Esophagus muscularis mucosa (tissue), 4 donors: ENCODE measurements at places on chromosomes 5 and 9. TPM values are rescaled to one million over a fixed set of nuclear protein-coding genes. Genes with fewer than 3 reads are reported as not detected.
A peak's percentile ranks its signal among the peaks of the same experiment; 100 is the strongest.

ZDHHC11B gene
- 4.5 TPM for total RNA-seq

TNFSF15 gene
- total RNA-seq = 0.06 TPM

DNA sequence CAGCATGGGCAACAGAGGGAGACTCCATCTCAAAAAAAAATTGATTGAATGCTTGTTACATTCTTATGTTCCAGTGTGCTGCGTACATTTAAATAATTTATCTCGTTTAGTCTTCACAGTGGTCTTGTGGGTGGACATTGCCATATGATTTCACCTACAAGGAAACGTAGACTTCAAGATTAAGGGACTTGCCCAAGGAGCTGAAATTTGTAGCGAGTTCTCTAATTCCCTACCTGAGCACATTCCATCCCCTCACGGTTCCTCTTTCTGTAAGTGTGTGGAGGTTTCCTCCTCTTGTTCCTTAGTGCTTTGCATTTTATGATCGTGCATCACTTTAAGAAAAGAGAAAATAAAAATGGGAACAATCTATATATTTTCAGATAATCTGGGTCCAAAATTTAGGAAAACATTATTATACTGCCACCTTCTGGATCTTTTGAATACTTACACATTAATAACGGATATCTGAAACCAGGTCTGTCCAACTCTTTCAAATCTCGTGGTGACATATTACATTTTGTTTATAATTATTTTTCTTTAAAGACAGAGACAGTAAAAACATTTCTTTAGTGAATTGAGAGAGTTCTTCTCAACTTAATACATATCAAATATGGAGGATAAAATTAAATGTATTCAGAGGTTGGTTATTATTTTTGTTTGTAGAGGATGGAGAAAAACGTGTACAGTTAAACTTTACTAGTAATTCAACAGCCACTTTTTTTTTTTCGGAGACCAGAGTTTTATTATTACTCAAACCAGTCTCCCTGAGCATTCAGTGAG is 29.9 kb upstream of the C7 start:
- H3K36me3 ChIP-seq = no peaks in the 10 kb centered on the region
- no peak overlapping the region for H3K27ac ChIP-seq
- H3K4me1 ChIP-seq = no peaks in the 10 kb centered on the region
- H3K4me3 ChIP-seq = no peak overlapping the region
- no peaks in the 10 kb centered on the region for H3K27me3 ChIP-seq

DNA sequence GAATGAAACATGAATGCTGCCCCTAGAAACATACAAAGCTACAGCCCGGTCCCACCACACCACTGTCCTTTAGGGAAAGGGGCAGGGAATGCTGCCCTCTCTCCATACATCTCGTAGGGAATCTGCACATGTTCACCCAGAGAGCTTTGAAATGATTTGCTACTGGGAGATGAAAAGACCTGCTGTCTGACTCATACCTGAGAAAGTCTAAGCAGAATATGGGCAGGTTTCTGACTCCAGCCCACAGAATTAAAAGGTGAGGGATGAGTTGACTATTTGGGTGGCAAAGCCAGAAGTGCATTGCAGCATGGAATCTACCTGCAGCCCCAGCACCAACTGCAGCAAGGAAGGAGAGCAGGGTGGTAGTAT is 297.9 kb downstream of the TLE1 start:
- peaks cover 50% of the 10 kb centered on the region for H3K4me1 ChIP-seq
- DNase-seq = no peak

ALDH7A1 gene
- total RNA-seq = 17.7 TPM

DNA sequence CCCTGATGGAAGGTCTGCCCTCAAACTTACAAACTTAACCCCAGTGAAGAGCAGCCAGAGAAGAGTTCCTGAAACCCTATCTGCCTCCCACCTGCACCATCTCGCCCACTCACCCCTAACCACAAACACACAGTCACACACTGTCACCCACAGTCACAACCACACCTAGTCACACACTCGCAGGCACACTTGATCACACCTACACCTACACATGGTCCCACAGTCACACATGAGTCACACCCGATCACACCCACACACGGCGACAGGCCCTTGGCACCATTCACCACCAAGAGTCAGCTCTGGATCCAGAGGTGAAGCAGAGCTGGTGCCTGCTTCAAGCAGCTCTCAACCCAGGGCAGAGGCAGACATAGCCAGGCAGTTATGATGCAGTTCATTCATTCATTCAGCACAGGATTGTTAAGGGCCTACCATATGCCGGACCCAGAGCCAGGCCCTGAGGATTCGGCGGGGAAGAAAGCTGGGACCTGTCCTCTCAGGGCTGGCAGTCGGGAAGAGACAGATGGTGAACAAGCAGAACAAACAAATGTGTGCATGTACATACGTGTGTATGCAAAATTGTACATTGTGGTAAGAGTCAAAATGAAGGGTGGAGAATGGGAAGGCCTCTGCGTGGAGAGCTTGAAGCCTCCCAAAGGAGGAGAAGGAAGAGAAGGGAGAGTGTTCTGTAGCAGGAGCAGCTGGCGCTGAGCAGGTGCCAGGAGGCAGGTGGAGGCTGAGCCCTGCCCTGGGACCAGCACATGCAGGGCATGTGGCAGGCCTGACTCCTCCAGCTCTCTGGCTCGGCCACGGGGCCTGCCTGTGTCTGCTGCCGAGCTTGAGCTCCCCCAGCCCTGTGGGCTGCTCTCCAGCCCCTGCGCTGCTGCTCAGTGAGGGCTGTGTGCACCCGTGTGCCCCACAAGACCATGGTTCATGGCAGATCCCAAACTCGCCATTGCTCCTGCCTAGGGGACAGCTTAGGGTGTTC is 6.4 kb downstream of the TSPAN17 start:
- no peaks in the 10 kb centered on the region for H3K27me3 ChIP-seq
- no peak overlapping the region for H3K4me3 ChIP-seq
- peaks cover 50% of the 10 kb centered on the region for H3K36me3 ChIP-seq
- no peak for DNase-seq
- H3K4me1 ChIP-seq = peaks cover 35% of the 10 kb centered on the region

ATP10B gene
- total RNA-seq = 0.42 TPM

- H3K4me3 ChIP-seq = no peak overlapping the region
- H3K36me3 ChIP-seq = no peaks in the 10 kb centered on the region
- H3K27me3 ChIP-seq = no peaks in the 10 kb centered on the region
- DNase-seq = no peak
- no peak overlapping the region for H3K27ac ChIP-seq
- peaks cover 23% of the 10 kb centered on the region for H3K4me1 ChIP-seq
These were observed 16.7 kb upstream of the SLC25A51 start for GRCh38 chr9:37920471-37921167.

FGF18 gene
- 0.86 TPM for total RNA-seq

PITX1 gene
- 5.2 TPM for total RNA-seq

GRCh38 chr5:172403189-172403796 is 51.0 kb downstream of the SH3PXD2B start:
- no peaks in the 10 kb centered on the region for H3K27me3 ChIP-seq
- peaks cover 21% of the 10 kb centered on the region for H3K36me3 ChIP-seq
- peak overlapping the region; percentile 76 for H3K27ac ChIP-seq

DNA sequence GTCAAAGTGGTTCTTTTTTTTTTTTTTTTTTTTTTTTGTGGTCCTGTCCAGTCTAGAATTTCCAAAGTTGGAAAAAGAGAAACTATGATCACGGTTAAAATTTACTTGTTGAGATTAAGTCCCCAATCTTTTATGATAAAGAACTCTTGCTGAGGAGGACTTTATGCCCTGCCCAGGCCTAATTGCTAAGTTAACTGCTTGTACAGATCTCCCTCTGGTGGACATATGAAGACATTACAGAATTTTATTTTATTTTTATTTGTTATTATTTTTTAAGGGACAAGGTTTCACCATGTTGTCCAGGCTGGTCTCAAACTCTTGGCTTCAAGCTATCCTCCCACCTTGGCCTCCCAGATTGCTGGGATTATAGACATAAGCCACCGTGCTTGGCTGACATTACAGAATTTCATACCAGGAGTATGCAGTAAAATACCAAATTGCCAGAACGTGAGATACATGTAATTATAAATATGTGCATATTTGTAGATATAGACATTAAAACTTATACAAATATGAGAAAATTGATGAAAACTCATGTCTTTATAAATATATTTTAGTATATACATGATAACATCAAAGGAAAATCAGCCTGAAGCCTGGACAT is 91.2 kb downstream of the RFK start:
- no peak overlapping the region for H3K4me3 ChIP-seq
- H3K4me1 ChIP-seq = peaks cover 11% of the 10 kb centered on the region
- H3K36me3 ChIP-seq = no peaks in the 10 kb centered on the region
- no peak overlapping the region for H3K27ac ChIP-seq

LAMC3 gene
- total RNA-seq = 0.06 TPM

BASP1 gene
- total RNA-seq = 19.7 TPM

TXNDC8 gene
- total RNA-seq = not detected

GRCh38 chr5:54717870-54718269 is 200.3 kb downstream of the SNX18 start:
- H3K4me1 ChIP-seq = peaks cover 24% of the 10 kb centered on the region
- H3K27me3 ChIP-seq = no peaks in the 10 kb centered on the region
- H3K4me3 ChIP-seq = no peak overlapping the region
- H3K36me3 ChIP-seq = no peaks in the 10 kb centered on the region
- peak; percentile 24 for DNase-seq

DNA sequence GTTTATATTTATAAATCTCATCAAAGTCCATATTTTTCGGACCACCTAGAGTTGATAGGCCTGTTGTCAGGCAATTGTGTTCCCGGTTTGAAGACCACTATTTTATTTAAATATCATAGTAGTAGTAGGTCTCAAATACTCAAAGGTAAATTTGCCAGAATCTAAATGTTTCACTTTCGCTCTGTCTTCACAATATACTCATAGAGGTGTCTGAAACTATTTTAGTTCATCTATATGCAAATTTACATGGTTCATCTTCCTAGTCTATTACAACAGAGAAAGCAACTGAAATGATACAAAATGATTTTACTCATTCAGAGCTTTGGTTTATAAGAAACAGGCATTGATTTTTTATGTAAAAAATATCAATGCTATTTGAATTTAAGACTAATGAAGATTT is 1897.5 kb downstream of the EFNA5 start:
- no peak overlapping the region for H3K4me3 ChIP-seq
- DNase-seq = no peak
- no peak overlapping the region for H3K27ac ChIP-seq
- no peaks in the 10 kb centered on the region for H3K4me1 ChIP-seq

- H3K36me3 ChIP-seq = no peaks in the 10 kb centered on the region
- H3K4me3 ChIP-seq = no peak overlapping the region
- no peak for DNase-seq
- H3K4me1 ChIP-seq = peaks cover 53% of the 10 kb centered on the region
These were observed 609.4 kb downstream of the DTWD2 start for GRCh38 chr5:118378959-118379358.

DNA sequence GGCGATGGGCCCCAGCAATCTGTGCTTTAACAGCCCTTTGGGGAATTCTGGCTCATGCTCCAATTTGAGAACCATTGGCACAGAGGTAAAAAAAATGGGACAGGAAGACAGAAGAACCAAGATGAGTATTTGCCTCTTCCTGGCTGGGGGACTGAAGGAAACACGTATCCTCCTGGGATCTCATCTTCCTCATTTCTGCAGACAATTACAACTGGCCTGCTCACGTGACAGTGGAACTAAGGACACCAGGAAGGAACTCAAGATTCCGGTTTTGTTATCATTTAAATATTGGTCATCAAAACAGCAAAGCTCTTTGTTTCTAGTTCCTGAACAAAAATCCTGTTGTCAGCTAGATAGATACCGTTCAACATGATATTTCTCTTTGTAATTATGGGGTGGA is 216.0 kb upstream of the DAP start:
- H3K27me3 ChIP-seq = no peaks in the 10 kb centered on the region
- H3K36me3 ChIP-seq = no peaks in the 10 kb centered on the region
- H3K27ac ChIP-seq = no peak overlapping the region
- no peaks in the 10 kb centered on the region for H3K4me1 ChIP-seq
- H3K4me3 ChIP-seq = no peak overlapping the region

DNA sequence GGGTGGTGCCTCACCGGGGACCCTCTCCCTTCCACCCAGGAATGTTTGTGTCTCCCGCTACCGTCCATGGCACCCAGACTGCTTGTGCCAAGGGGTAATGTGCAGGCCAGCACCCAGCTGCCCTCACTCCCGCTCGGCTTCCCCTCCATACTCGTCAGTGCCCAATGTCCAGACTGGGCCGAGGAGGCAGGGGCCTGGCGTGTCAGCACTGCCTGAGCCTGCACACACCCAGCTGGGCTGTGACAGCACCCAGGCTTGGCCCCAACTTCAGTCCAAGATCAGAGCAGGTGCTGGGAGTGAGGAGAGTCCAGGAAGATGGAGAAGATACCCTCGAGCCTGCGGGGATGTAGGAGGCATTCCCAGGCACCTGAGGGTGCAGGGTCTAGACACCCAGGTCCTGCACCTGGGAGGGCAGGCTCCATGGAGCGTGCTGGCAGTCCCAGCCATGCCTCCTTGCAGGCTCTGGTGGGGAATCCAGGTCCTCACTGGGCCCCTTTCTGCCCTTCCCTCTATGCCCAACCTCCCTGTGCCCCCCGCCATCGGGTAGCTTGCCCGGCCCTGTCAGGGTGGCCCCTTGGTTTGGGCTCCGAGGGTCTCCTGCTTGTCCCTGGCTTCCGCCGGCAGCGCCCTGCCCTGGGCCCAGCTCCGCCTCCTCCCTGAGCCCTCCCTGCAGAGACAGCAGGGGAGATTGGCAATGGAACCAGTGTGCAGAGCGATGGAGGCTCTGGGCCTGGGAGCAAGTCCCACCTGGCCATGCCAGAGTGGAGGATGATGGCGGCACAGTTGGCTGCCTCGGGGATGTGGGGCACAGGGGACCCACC is 250.8 kb upstream of the EDIL3 start:
- no peak overlapping the region for H3K27ac ChIP-seq
- H3K27me3 ChIP-seq = no peaks in the 10 kb centered on the region
- no peaks in the 10 kb centered on the region for H3K4me1 ChIP-seq
- DNase-seq = no peak
- H3K4me3 ChIP-seq = no peak overlapping the region

- no peaks in the 10 kb centered on the region for H3K27me3 ChIP-seq
- no peak overlapping the region for H3K27ac ChIP-seq
- no peaks in the 10 kb centered on the region for H3K36me3 ChIP-seq
- DNase-seq = no peak
These were observed 1135.9 kb upstream of the WWC1 start for GRCh38 chr5:167155387-167156005.

RANBP17 gene
- 16.7 TPM for total RNA-seq
